Central memory CD4-positive, alpha-beta T cell (primary cell): ENCODE measurements at places on chromosomes 6 and 20.

DNA sequence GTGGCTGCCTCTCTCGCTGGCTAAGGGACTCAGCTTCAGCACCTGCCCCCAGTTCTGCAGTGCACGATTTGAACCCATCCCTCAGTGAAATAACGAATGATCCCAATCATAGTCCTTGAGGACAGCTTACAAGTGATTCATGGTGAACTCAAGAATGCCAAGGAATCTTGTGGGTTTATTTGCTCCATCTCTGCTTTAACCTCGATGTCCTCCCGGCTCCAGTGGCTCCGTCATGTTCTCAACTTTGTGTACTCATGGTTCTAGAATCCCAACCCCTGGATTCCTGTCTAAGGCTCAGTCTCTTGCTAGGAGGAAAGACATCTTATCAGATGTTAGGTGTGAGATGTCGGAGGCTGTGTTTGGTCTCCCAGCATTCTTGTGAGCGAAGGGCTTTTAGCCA lies 29.0 kb upstream of the GTSF1L start:
- DNase-seq = no peak

DNA sequence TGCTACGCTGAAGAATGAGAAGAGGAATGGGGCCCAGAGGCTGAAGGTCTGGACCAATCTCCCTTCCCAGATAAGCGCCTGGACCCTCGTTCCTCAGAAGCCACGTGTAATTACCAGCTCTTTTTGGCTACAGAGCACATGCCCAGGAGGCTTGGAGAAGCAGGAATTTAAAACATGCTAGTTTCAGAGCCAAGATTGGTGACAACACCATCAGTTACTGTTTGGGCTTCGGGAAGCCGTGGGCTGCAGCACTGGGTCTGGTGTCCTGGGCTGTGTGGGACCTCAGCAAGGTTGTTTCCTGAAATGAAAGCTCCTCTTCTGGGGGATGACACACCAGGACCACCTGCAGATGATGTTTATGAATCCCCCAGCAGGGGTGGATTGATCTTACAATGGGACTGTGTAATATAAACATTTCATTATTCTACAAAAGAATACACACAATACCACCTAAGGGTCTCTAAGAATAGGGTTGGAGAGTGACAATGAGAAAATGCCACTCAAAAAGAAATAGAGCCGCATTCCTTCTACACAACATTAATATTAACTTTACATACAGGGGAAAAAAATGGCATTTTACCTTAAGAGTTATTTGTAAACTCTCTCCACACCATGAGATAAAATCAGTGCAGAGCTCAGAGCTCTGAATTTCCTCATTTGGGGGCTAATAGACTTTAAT lies 207.8 kb upstream of the FOXQ1 start:
- no peak for DNase-seq

DNA sequence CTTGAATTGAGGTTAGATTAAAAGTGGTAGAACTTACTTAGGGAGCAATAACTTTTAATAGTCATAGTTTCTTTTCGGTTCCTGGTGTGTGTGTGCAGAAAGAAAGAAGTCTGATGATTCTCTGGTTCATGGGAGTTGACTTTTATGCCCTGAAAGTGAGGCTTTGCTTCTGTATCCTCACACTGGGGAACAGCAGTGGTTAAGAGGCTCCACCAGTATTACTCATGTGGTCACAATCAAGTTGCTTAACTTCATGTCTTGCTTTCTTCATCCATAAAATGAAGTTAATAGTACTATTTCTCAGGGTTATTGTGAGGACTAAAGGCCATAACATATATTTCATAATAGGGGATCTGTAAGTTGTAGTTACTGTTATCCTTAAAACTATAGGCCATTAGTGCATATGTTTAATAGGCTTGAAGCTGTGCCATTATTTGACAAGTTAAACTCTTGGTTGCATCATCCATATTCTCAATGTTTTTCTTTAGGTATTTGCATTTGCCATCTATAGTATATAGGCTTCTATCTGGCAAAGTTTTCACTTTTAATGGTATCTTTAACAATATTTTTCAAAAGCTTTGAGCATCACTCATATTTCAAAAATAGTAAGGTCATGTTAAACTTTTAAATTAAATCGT lies 262.4 kb downstream of the PLCB1 start:
- no peak for DNase-seq

DNA sequence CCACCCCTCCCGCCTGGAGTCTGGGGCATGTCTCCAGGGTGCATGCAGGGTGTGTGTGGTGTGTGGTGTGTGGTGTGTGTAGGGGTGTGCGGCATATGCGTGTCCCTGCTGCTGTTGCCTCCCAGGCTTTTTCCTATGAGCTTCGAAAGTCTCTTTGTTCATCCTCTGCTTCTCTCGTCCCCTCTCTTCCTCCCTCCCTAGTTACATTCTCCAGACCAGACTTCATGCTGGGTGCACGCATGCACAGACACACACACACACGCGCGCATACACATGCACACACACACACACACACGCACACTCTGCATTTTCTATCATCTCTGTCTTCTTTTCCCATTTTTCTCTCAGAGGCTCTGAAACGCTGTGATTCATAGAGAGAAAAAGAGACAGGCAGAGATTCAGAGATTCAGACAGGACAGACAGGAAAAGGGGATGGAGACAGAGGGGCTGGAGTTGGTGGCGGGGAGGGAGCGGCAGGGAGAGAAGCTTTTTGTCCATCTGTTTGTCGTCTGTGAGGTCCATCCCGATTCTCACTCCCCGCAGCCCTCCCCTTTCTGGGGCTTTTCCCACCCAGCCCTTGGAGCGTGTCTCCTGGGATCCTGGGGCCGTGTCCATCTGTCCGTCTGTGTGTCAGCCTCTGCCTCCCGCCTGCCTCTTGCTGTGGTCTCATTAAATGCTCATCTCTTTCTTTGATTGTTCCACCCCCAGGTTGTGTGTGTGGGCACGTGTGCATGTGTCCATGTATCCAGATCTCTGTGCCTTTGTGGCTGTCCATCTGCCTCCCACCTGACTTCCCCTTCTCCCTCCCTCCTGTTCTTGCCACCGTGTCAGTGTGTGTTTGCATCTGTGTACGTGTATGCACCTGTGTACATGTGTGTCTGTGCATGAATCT lies 62.6 kb downstream of the SRC start:
- DNase-seq = no peak

- DNase-seq = no peak
Measured at GRCh38 chr6:88725111-88725975, 238.1 kb downstream of the RNGTT start.
